ENCODE measurements at places on chromosomes 6 and 20. TPM values are rescaled to one million over a fixed set of nuclear protein-coding genes. Genes with fewer than 3 reads are reported as not detected.

GRCh38 chr6:113565306-113565705, 291.8 kb upstream of the MARCKS start:
- DNase-seq = no peak

- no peak for DNase-seq
These were observed 430.8 kb upstream of the RUNX2 start for GRCh38 chr6:44897316-44897715.

The SDC4 gene
- total RNA-seq = 272 TPM

The ULBP1 gene
- 4.1 TPM for total RNA-seq

The KCNB1 gene
- total RNA-seq = not detected

The FAM135A gene
- total RNA-seq = 82.2 TPM

The KIF6 gene
- total RNA-seq = not detected

The PTK6 gene
- total RNA-seq = 107 TPM

The MAN1A1 gene
- 1.4 TPM for total RNA-seq

The TRIM15 gene
- total RNA-seq = not detected

GRCh38 chr6:15244620-15245360, 1.1 kb upstream of the JARID2 start:
- peak; percentile 38 for DNase-seq

- DNase-seq = no peak
These were observed 74.1 kb upstream of the NAA20 start for GRCh38 chr20:19943061-19943521.

The KCNK5 gene
- 0.26 TPM for total RNA-seq

The DLGAP4 gene
- 15.5 TPM for total RNA-seq

DNA sequence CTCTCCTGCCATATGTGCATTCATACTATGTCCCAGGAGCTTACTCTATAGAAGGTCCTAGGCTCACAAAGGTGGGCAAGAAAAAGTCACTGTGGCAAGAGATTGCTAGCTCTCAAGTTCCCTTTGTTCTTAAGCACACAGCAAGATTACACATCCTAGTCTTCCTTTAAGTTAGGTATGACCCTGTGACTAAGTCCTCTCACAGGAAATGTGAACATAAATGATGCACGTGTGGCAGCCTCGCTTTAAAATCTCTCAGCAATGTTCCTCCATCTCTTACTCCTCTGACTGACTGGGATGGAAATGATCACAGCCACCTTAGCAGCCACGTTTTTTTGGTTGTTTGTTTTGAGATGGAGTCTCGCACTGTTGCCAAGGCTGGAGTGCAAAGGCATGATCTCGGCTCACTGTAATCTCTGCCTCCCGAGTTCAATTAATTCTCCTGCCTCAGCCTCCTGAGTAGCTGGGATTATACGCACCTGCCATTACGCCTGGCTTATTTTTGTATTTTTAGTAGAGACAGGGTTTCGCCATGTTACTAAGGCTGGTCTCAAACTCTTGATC, 35.7 kb upstream of the HAO1 start:
- peak; percentile 28 for DNase-seq

- DNase-seq = peak; percentile 79
These were observed 84.4 kb downstream of the CRYBG1 start for GRCh38 chr6:106444777-106445507.

The HLA-DQB1 gene
- total RNA-seq = not detected

The TGM2 gene
- total RNA-seq = 5.5 TPM

DNA sequence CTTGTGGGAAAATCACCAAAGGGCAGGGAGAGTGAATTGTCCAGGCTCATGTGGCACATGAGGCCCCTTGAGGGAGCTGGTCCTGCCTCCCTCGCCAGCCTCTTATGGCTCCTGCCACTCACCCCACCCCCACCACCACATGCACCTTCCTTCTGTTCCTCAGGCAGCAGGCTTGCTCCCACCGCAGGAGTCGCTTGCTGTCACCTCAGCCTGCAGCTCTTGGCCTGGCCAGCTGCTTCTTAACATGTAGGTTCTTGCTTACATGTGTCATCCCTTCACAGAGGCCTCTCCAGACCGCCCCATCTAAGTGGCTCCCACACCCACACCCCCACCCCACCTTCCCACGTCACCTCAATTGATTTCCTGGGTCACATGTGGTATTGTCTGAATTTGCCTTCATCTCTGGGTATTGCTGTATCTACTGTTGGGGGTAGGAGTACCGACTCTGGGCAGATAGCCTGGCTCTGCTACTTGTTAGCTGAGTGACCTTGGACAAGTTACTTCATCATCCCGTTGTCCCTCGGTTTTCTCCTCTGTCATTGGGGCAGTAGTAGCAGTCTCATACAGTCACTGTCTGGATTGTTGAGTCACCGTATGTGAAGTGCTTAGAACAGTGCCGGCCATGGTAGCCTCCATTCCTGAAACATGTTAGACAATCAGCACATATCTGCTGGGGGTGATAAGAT, 41.7 kb downstream of the SLC9A8 start:
- peak; percentile 74 for DNase-seq

DNA sequence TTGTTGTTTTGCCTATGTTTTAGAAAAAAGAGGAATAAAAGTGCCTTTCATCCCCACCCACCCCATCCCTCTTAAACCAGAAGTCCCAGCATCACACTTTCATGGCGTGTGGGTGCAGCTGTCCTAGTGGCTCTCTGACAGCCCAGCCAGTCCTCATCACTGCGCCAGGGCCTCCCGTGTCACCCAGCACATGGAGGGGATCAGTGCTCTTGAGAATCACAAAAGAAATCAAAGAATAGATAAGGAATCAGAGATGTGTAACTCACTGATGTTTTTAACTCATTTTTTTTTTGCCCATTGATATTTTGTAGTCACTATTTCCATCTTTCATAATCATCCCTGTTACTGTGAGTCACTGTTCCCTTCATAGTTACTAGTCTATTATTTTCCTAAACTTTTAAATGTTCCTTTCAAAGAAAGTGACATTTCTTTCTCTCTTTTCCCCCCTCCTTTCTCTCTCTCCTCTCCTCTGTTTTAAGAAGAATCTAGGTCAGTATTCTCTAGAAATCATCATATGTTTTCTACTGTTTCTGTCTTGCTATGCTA, 78.6 kb downstream of the AIG1 start:
- DNase-seq = peak; percentile 22

The GJA10 gene
- not detected for total RNA-seq

The MYH7B gene
- total RNA-seq = under 0.01 TPM

DNA sequence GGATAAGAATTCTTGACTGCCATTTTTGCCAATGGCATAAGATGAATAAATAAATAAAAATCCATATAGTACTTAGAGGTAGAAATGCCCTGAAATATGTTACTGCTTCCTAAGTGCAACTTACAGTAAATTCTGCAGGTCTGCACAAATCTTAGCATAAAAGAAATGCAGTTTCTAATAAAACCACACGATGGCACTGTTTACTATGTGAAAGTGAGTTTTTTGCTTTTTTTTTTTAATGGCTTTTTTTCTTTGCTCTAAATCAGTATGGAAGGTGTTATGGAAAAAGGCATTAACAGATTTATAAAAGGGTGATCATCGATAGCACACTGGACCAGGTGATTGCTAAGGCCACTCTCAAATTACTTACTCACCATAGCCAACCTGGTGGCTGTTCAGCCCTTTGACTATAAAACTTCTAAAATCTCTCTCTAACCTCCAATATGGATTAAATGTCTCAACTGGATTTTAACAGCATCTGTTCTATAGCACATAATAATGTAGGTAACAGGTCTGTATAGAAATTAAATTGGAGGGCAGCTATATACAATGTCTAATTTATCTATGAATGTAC, 45.8 kb downstream of the AHI1 start:
- peak; percentile 50 for DNase-seq

GRCh38 chr6:157763129-157763903, 59.7 kb upstream of the SNX9 start:
- DNase-seq = peak; percentile 100

DNA sequence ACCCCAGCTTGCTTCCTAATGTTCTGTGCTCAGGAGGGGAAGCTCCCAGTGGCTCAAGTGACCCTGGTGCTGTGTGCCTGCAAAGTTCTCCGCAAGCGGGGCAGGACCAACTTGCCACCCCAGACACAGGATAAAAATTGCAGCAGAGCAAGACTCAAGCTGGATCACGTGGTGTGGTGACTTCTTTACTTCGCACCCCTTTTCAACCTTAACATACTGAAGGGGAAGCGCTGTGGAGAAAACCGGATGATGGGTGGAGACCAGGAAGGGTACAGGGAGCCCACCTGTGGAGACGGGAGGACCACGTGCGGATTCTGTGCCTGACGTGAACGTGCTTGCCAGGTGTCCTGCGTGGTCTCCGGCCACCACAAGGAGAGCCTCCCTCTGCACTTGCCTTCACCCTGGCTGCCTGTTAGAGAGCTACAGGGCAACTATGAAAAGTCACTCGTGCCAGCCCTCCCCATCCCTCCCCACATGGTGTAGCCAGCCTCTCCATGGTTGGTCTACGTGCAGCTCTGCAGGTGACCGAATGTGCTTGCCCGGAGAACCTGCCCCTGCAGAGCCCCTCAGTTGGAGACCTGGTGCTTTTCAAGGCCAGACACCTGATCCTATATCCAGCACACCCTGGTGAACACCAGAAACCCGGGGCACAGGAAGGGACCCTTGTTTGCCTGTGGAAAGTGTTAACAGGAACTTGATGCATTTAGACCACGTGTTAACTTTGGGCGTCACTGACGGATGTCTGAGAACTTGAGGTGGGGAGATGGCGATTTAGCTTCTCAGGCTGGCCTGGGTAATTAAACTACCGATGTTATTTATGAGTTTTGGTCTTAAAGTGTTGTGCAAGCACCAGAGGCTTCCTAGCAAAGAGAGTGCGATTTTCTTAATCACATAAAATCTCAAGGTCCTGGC, 23.9 kb upstream of the DACT2 start:
- no peak for DNase-seq

- DNase-seq = no peak
These were observed 177.1 kb downstream of the CD109 start for GRCh38 chr6:73873081-73873480.

The ELOVL2 gene
- total RNA-seq = under 0.01 TPM

The SLC22A1 gene
- 1.3 TPM for total RNA-seq

GRCh38 chr6:138492113-138492512, 7.2 kb downstream of the NHSL1 start:
- no peak for DNase-seq

The RIPPLY2 gene
- total RNA-seq = not detected

The IRF4 gene
- total RNA-seq = not detected

- no peak for DNase-seq
These were observed 309.5 kb downstream of the TAF4 start for GRCh38 chr20:61755971-61756845.

The SLC35F1 gene
- total RNA-seq = not detected

DNA sequence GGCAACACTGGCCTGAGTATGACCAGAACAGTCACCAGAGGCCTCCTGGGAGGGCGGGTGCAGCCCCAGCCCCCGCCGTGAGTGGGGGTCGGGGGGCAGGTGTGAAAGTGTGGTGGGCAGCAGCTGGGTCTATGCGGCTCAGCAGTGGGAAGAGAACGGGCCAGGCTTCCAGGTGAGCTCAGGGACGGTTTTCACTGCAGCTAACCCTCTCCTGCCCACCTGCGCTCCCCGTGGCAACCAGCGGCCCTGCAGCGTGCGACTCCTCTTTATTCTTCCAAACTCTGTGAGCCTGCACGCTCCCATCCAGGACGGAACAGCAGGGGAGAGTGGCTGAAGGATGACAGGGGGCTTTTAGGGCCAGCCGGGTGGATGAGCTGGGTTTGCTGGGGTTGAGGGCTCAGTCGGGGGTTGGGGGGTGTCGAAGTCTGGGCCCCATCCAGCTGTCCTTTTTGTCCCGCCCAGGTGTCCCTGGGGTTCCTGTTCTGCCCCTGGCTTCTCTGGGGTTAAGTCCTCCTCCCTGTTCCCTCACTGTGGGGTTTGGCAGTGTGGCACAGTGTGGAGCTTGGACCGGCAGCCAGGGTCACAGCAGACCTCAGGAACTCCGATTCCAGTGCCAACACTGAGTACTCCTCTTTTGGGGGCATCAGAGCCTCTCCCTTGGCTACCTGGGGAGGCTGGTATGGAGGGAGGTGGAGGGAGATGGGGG, 859 bp upstream of the BIRC7 start:
- peak; percentile 23 for DNase-seq

DNA sequence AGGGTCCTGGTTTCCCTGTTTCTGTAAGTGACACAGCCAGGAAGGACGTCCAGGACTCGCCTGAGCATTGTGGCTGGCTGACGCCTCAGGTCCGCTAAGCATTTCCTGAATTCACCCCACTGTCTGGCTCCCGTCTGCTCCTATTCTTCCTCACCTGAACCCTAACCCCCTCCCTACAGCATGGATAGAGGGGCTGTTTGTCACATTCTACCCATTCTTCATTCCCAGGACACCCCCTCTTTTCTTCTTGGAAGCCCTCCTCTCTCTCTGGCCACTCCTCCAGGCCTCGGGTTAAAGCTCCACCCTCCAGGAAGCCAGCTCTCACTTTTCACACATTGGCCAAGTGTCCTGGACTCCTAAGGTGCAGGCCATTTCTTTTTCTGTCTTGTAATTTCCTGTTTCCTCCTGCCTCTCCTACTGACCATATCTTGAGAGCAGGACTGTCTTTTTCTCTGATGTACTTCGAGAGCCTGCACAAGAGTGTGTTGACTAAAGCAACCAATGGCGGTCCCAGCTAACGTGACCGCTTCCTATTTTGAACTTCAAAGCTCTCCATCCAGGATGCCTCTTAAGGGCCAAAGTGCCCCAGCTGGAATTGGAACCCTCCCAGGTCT, 24.2 kb upstream of the MYMX start:
- no peak for DNase-seq

The GGTLC1 gene
- not detected for total RNA-seq

The RAMACL gene
- 1.6 TPM for total RNA-seq

DNA sequence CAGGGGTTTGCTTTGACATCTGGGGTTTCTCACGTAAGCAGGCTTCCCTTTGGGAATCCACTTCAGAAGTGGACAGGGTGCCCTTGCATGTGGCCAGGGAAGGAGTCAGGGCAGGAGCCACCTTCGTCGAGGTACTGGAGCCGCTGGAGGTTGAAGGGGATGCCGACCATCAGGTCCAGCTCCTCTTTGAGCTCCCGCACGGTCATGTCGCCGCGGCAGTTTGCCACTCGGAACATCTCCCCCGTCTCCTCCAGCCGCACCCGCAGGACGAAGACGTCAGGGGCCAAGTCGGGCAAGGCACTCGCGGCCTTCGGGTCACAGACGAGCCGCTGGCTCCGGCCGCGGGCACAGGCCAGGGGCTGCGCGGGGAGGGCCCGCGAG, 360 bp downstream of the ANKRD60 start:
- no peak for DNase-seq

DNA sequence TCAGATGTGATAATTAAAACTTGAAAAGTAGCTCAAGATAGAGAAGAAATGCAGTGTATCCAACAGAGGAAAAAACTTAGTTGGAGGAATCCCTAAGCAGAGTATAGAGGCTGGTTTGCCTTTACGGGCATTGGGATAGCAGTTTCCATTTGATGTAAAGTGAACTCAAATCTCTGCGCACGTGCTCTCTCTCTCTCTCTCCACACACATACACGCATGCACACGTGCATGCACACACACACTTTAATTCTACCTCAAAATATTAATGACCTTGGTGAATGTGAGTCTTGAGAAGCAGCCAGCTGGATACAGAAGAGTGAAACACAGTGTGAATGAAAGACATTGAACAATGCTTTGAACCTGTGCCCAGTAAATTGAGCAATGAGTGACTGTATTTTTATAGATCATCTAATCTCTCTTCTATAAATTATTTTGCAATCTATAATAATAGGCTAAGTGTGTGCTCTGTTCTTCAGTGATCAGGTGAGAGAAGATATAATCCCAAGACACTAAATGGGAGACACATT, 247.7 kb upstream of the FAM83B start:
- DNase-seq = peak; percentile 45

GRCh38 chr20:22472447-22473100, 111.8 kb downstream of the FOXA2 start:
- DNase-seq = no peak

GRCh38 chr6:158758941-158759479, 60.2 kb downstream of the EZR start:
- DNase-seq = no peak

The PRPH2 gene
- total RNA-seq = under 0.01 TPM
